Inflammatory macrophage (primary cell): ENCODE measurements at places on chromosomes 16 and 17.
A peak's percentile ranks its signal among the peaks of the same experiment; 100 is the strongest.

GRCh38 chr17:12519956-12520594, 145.6 kb upstream of the MYOCD start:
- no peak for DNase-seq

DNA sequence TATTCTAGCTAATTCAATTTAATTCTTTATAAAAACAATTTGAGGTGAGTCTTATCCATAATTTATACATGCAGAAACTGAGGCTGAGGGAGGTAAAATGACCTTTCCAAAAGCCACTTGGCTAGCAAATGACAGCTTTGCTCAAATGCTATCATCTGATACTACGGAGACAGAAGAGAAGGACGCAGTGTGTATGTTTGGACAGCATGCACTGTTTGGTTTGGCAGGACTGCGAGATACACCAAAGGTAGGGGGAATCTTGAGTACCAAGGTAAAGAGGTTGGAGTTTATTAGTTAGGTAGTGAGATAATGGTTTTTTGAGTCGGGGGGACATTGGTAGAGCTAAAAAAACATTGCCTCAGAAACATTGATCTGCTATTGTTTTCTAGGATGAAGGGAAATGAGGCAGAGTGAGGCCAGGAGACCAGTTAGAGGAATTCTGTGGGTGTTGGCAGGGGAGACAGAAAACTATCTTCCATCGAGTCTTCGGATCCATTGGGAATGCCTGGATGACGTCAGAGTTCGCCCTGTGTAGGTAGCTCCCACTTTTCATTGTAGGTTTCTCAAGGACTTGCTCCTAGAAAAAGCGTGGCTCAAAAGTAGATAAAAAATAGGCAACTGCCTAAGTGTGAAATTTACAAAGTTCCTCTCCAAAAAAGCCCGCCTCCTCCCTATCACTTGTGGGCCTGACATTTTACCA, 2.5 kb upstream of the HS3ST4 start:
- no peak for DNase-seq

DNA sequence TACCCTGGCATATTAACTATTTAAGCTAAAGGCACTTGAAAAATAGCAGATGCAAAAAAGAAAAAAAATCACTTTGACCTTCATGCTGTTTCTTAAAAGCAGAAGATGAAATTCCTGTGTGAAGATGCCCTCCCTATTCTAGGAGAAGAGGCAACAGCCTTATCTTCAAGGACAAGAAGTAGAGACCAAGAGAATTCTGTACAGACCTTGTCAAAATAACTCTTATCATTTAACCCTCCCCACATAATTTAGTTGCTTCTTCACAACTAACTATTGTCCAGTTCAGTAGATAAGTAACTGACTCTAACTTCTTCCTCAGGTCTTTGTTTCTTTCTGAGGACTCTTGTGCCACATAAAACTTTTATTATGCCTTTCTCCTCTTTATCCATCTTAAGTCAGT, 72.0 kb upstream of the MARCHF10 start:
- no peak for DNase-seq

- DNase-seq, result no peak
These were observed 22.4 kb upstream of the EIF1 start for GRCh38 chr17:41666237-41666641.

GRCh38 chr17:6070913-6071511, 833 bp downstream of the WSCD1 start:
- no peak for DNase-seq

DNA sequence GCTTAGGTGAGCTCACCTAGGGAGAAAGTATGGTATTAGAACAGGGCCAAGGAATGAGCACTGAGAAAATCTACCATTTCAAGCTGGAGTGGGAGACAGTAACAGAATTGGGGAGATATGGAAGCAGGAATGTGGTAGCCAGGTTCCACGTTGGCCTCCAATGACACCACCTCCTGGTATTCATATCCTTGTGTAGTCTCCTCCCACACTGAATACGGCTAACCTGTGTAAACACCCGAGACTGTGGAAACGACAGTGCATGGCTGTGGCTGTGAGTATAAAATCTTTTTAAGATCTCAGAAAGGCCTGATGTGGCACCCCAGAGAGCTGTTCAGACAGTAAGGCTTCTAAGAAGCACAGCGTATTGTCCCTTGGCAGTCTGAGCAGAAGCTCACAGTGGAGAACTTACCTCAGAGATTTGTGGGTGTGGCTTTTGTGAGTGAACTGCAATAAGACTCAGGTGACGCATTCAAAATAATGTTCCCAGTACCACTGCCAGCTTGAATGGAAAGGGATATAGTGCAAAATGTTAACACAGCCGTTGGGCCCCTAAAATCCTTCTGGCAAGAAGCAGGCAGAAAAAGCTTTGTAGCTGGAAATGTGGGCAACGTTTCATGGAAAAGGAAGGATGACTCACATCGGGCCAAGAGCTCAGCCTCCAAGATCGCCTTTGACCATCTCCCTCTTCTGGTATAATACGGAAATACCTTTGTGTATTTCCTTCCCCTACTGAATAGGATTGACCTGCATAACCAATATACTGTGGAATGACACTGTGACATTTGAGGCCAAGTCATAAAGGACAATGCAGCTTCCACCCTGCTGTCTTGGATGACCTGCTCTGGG, 14.4 kb downstream of the SDR42E1 start:
- peak; percentile 32 for DNase-seq

DNA sequence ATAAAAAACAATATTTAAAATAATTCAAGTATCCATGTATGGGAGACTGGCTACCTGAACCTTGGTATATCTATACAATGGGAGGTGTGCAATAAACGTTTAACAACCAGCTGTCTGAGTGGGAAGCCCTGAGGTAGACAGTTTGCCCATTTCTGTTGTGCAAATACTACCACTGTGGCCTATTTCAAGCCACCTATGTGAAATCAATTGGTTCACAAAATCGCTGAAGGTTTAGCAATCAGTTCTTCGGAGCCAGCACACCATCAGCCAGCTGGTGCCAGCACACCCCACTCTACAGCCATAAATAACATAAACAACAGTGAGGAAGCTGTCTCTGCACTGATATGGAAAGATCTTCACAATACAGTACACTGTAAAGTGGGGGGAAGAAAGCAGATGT, 46.7 kb upstream of the KDM8 start:
- DNase-seq, result no peak

- no peak for DNase-seq
These were observed 502.1 kb downstream of the KIF2B start for GRCh38 chr17:54324813-54325212.

DNA sequence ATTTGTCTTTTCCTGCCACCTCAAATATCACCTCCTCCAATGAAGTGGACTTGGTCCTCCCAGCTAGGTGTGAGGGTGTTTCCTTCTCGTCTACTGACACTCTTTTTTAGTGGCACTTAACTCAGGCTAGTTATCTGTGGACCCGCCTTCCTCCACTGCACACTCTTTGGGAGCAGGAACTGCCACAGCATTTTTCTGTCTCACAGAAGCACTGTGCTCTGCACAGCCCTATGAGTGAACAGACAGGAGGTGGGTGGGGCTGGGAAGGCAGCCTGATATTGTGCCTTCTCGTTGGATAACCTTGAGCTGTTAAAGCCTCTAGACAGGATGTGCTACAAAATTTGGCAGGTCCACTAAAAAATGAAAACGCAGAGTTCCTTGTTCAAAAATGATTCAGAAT, 31.9 kb upstream of the HOXB13 start:
- no peak for DNase-seq

- DNase-seq, result no peak
These were observed 184.2 kb downstream of the COPRS start for GRCh38 chr17:31674717-31675349.

GRCh38 chr17:43428524-43428923, 29.7 kb downstream of the ARL4D start:
- DNase-seq, result no peak

- no peak for DNase-seq
These were observed 18.2 kb upstream of the MAP3K14 start for GRCh38 chr17:45334701-45335677.

DNA sequence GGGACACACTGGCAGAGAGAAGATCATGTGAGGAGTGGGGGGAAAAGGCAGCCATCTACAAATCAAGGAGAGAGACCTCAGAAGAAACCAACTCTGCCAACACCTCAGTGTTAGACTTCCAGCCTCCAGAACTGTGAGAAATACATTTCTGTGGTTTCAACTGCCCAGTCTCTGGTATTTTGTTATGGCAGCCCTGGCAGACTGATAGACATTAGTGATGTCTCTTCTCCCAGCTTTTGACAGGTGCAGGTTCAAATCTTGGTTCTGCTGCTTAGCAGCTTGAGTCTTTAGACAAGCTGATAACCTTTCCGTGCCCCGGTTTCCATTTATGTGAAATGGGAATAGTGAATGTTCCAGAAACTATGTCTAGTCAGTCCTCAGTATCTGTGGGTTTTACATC, 199.5 kb downstream of the SNX29 start:
- DNase-seq, result no peak

DNA sequence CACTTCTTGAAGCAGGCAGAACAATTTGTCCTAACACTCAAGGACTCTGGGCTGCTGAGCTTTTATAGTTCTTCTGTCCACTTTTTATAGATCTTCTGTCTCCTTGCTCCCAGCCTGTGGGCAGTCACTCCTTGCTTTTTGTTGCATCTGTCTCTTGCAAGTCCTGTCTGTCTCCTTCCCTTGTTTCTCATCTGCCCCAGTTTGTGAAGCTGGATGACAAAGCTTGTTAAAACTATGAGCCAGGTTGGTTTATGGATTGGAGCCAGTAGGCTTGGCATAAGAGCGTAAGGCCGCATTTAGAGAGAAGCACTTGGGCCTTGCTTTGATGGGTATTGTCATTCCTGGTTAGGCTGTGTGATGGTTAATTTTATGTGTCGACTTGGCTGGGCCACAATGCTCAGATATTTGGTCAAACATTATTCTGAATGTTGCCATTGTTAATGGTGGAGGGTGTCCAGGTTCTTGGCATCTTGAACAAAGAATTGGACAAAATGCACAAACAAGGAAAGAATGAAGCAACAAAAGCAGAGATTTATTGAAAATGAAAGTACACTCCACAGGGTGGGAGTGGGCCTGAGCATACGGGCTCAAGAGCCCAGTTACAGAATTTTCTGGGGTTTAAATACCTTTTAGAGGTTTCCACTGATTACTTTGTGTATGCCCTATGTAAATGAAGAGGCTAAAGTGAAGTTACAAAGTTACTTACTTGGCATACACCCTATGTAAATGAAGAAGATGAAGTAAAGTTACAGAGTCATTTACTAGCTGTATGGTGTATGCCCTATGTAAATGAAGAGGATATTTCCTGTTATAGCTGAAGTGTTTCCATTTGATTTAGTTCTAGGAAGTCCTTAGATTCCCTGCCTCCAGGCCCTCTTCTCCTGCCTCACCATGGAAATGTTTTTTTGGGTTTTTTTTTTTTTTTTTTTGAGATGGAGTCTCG, 8.0 kb upstream of the CPPED1 start:
- DNase-seq, result no peak

DNA sequence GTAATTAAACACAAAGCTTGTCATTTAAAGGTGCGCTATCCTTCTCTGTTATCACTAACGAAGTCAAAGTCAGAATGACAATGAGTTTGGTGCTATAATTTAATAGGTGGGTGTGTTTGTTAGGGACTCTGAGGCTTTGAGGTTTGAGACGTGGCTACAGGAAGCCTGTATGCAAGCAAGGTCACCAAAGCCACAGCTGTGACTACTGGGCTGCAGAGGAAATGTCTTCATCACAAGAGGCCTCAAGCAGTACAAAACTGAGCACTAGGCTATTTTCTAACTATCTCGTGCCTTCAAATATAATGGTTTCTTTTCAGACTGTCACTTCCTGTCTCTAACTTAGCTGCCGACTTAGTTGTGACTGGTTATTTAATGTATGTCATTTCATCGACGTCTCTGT, 141.2 kb downstream of the AATF start:
- DNase-seq, result peak; percentile 52

DNA sequence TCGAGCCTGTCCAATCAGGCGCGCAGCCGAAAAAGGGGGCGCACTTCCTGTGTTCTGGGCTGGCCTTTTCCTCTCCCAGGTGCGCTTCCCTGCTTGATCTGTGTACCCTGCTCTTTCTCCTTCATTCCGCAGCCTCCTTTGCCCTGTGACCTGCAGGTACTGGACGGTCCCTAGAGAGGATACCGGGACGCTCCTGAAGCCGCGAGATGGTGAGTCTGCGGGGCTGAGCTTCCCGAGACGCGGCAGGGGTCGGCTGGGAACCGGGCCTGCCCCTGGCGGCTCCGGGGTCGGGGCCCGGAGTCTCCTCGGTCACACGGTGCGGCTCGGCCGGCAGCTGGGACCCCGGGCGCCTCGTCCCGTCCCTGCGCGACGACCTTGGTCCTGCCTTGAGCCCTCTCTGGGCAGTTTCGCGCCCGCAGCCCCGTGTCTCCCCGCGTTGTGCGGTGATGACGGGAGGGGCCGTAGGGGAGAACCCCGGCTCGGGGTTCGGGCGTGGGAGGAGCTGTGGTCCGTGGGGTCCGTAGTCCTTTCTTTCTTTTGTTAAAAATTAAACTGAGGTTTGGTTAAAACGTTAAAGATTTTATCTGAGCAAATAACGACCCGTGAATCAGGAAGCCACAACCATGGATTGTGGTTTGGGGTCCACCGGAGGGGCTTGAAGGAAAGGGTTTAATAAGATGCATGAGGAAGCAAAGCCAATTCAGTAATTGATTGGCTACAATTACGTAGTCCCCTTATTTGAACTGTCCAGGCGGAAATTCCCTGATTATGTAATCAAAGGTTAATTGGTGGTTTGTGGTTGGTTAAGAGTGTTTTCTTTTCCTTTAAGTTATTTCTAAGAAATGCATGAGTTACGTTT, 172.8 kb upstream of the ZNF267 start:
- no peak for DNase-seq

DNA sequence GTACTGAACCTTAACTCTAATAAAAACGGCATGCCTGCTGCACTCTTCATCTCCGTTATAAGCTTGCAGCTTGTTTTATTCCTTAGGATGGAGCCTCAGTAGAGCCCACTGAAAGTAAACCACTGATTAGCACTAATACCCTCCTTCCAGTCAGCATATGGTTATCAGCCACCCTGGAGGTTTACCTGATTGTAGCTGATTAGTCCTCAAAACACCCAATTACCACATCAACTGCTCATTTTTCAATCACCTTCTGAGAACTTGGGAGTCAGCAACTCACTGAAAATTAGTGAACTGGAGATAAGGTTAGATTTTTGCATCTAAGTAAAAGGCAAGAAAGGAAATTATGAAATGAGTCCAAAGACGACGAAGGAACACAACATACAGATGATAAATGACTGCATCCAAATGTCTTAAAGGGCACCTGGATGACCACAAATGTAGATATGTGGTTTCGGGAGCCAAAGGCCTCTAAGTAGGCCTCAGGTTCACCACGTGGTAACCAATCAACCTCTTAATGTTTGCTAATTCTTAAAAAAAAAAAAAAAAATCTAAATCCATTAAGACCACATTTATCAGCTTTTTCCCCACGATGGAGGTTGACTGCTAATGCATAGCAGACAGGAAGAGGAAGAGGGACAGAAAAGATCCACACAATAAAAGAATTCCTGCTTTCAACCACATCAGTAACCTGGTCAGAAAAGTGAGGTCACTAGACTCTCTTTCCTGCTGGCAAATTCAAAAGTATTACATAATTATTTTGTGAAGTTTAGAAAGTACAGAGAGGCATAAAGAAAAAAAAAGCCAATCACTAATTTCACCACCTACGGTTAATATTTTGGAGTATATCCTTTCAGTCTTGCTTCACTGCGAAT, 28.0 kb downstream of the DCUN1D3 start:
- DNase-seq, result no peak
